ENCODE measurements at places on chromosomes 3 and 15. TPM values are rescaled to one million over a fixed set of nuclear protein-coding genes. Genes with fewer than 3 reads are reported as not detected.

Gene ECE2
- not detected for total RNA-seq

Gene COL6A5
- total RNA-seq, result not detected

Gene GOLGA8N
- total RNA-seq, result 3.0 TPM

Gene C2CD4A
- total RNA-seq, result 1.3 TPM

Gene ZBTB11
- 32.7 TPM for total RNA-seq

Gene SLC9C1
- total RNA-seq, result 0.57 TPM

Gene NLGN1
- total RNA-seq, result 52.5 TPM

Gene SCN5A
- 23.7 TPM for total RNA-seq

Gene NBEAL2
- 82.9 TPM for total RNA-seq

Gene ITIH4
- total RNA-seq, result 0.22 TPM

Gene LRRIQ4
- 0.07 TPM for total RNA-seq

Gene ENTPD3
- 0.13 TPM for total RNA-seq

Gene MOBP
- total RNA-seq, result 0.13 TPM

Gene CAMKV
- total RNA-seq, result not detected

Gene PEX5L
- 0.72 TPM for total RNA-seq

Gene OR5K3
- total RNA-seq, result not detected

Gene CFAP20DC
- 4.3 TPM for total RNA-seq

Gene PXK
- 31.7 TPM for total RNA-seq

Gene TMCO5A
- total RNA-seq, result not detected

Gene ANKRD34C
- total RNA-seq, result not detected

Gene HTR3E
- total RNA-seq, result not detected

Gene GUCA1C
- total RNA-seq, result not detected

Gene GRIP2
- not detected for total RNA-seq

Gene EPHB1
- 0.79 TPM for total RNA-seq

Gene DHX36
- total RNA-seq, result 81.9 TPM

Gene SLC15A2
- 0.36 TPM for total RNA-seq

Gene SCN11A
- 0.27 TPM for total RNA-seq

Gene NUP210
- 0.53 TPM for total RNA-seq

Gene CACNA2D3
- total RNA-seq, result not detected

Gene KCNMB2
- not detected for total RNA-seq

Gene LHFPL4
- total RNA-seq, result not detected

Gene CCDC39
- total RNA-seq, result 0.14 TPM

Gene GPR149
- total RNA-seq, result not detected

Gene CPNE9
- not detected for total RNA-seq

Gene KLHL6
- total RNA-seq, result 15.7 TPM

Gene BUB1B
- total RNA-seq, result 78.3 TPM

Gene IL16
- total RNA-seq, result 0.93 TPM

Gene RARB
- total RNA-seq, result 17.6 TPM

Gene OR5K2
- not detected for total RNA-seq

Gene GRK7
- not detected for total RNA-seq

Gene POPDC2
- 0.43 TPM for total RNA-seq

Gene ADCY5
- not detected for total RNA-seq

Gene XCR1
- total RNA-seq, result not detected
